Activated CD4-positive, alpha-beta memory T cell treated with anti-CD3 and anti-CD28 coated beads, Interleukin-2, amount 10 ng/mL, durations not matched to agents 7 days and 5 days (primary cell): ENCODE measurements at places on chromosomes 6 and 20. TPM values are rescaled to one million over a fixed set of nuclear protein-coding genes. Genes with fewer than 3 reads are reported as not detected.

Gene RAET1E
- total RNA-seq, result not detected

Gene COL21A1
- not detected for total RNA-seq

DNA sequence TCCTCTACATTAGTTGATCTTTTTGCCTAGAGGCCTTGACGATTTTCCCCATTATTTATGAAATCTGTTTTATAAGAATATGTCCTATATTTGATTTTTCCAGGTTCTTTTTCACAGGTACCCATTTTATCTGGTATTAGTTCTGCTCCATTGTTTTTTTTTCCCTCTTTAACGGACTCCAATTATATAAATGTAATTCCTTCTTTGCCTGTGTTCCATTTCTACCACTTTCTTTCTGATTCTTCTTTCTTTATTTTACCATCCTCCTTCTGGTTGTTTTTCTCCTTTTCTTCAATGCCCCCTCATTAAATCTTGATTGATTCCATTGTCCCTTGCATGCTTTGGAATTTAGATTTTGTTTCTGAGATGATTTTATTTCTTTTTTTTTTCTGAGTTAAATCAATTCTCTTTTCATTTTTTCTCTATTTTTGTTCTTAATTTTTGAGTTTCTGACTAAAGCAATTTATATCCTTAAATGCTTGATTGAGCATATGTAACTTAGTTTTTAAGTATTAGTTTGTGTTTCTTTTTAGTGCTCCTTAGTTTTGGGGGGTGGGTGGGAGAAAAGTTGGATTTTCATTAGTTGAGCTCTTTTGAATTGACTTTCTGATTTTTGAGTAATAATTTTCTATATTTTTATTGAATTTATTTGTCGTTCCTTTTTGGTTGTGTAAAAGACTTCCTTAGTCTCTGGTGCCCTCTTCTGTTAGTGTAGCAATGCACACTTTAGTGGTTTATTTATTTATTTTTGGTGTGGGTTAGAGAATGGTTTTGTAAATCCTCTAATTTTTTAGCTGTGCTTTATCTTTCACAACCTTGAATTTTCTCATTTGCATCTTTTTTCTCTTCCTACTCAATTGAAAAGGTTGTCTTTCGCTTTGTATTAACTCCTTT is 140.8 kb downstream of the FARS2 start:
- DNase-seq, result no peak
- H3K27me3 ChIP-seq, result no peaks in the 10 kb centered on the region
- H3K4me1 ChIP-seq, result peaks cover 10% of the 10 kb centered on the region

DNA sequence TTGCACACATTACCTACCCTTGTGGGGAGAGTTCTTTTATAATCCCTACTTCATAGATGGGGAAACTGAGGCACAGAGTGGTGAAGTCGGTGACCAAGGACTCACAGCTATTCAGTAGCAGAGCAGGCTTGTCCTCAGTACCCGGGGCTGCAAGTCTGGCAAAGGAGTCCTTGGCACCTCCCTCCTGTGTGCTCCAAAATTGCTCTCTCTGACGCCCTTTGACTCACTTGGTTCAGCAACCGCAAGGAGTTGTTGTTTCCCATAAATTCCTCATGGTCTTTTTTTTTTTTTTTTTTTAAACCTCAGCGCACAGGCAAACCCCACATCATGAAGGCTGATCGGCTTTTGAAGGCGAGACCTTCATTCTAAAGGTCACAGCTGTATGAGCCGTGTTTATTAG is 143.2 kb downstream of the CEBPB start:
- peaks cover 3% of the 10 kb centered on the region for H3K36me3 ChIP-seq
- H3K27me3 ChIP-seq, result peaks cover 6% of the 10 kb centered on the region

DNA sequence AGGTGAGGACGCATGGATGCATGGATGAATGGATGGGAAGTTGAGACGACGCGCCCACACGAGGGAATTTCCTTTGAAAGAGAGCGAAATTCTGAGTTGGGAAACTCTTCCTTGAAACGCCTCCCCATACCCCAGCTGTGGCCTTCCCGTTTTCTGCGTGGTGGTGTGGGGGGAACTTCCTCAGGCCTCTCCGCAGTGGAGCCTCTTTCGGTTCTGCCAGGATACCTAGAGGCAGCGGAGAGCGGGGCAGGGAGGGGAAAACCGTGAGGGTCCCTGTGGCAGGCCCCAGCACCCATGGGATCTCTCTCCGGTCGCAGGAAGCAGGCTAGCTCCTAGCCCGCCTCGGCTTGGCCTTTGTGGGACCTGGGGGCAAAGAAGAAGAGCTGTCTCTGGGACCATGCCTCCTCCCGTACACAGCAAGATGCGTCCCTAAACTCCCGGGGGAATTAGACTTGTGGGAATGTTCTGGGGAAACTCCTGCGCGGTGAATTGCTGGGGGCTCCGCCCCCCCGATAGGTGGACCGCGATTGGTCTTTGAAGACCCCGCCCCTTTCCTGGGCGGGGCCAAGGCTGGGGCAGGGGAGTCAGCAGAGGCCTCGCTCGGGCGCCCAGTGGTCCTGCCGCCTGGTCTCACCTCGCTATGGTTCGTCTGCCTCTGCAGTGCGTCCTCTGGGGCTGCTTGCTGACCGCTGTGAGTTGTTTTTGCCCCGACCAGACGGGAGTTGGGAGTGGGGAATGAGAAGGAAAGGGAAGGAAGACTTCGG is at the start of gene CD40:
CD40 (plus strand) TSS at position 611 of the 764 bp plus-strand sequence; CDS start at position 641, 30 bp downstream.
- peak; percentile 57 for DNase-seq
- H3K36me3 ChIP-seq, result no peaks in the 10 kb centered on the region
- H3K27me3 ChIP-seq, result peaks cover 32% of the 10 kb centered on the region

Gene VNN1
- total RNA-seq, result not detected

Gene MEI4
- not detected for total RNA-seq

DNA sequence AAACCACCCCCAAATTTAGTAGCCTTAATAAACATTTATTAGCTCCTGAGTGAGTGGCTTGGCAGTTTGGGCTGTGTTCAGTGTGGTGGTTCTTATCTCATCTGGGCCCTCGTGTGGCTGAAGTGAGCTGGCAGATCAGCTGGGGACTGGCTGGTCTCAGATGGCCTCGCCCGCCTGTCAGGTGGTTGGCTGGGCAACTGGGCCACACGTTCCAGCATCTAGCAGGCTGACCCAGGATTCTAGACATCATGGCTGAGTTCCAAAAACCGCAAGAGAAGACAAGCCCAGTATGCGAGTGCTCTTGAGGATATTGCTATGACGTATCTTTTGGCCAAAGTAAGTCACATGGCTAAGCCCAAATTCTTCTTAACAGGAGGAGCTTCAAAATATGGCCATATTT is 28.9 kb downstream of the EIF2S2 start:
- H3K27me3 ChIP-seq, result no peaks in the 10 kb centered on the region
- peaks cover 51% of the 10 kb centered on the region for H3K36me3 ChIP-seq
- no peak for DNase-seq
- H3K27ac ChIP-seq, result no peak overlapping the region
- peaks cover 3% of the 10 kb centered on the region for H3K4me1 ChIP-seq
- no peak overlapping the region for H3K4me3 ChIP-seq

DNA sequence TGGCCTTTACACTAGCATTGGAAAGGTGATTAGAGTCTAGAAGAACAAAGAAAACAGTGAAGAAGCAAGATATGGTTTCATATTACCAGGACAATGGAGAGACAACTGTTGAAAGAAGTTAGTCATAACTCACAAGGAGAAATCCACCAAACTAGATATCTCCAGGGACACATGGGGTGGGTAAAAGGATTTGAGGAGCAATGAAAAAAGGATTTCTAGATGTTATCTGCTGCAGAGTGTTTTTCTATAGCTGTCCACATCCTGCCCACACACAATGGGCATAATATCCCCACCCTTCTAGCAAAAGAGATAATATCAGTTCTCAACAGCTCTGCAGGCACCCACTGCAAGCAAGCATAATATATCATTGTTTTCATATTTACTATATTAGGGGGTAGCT is 303.1 kb downstream of the HAO1 start:
- no peak for DNase-seq
- no peak overlapping the region for H3K27ac ChIP-seq
- H3K36me3 ChIP-seq, result no peaks in the 10 kb centered on the region
- no peaks in the 10 kb centered on the region for H3K4me1 ChIP-seq
- no peak overlapping the region for H3K4me3 ChIP-seq

GRCh38 chr20:52880997-52881396 is 91.2 kb upstream of the TSHZ2 start:
- no peaks in the 10 kb centered on the region for H3K4me1 ChIP-seq
- H3K4me3 ChIP-seq, result no peak overlapping the region
- H3K27ac ChIP-seq, result no peak overlapping the region
- no peak for DNase-seq
- H3K36me3 ChIP-seq, result no peaks in the 10 kb centered on the region
- H3K27me3 ChIP-seq, result no peaks in the 10 kb centered on the region

DNA sequence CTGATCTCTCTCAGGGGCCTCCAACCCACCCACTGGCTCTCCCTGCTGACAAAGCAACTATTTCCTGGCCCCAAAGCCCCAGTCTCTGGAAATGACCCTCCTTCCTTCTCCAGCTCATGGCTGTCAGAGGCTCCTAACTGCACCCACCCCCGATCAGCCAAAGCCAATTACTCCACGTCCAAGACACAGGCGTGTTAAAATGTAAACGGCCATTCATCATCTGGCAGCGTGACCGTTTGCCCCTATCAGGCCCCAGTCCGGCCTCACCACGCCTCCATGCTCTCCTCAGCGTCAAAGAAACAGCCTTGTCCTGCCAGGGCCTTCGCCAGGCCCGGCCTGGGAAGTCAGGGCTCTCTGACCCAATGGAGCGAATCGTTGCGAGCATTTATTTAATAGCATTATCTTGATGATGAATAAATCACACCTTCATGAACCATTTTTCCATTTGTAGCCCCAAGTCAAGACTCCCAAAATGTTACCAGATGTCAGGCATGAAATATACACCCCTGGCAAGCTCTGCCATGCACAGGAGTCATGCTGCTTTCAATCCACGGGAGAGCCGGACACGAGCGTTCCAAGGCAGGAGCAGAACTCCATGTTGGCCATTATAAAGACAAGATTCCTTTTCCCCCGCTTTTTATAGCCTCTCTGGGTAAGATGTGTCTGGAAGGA is 17.7 kb downstream of the RIPOR3 start:
- no peak for DNase-seq
- peaks cover 2% of the 10 kb centered on the region for H3K27me3 ChIP-seq
- H3K4me3 ChIP-seq, result no peak overlapping the region
- H3K36me3 ChIP-seq, result no peaks in the 10 kb centered on the region
- no peak overlapping the region for H3K27ac ChIP-seq

Gene LPA
- not detected for total RNA-seq

- DNase-seq, result no peak
- no peak overlapping the region for H3K4me3 ChIP-seq
- no peaks in the 10 kb centered on the region for H3K27me3 ChIP-seq
- H3K4me1 ChIP-seq, result peaks cover 10% of the 10 kb centered on the region
- no peaks in the 10 kb centered on the region for H3K36me3 ChIP-seq
These were observed 6.3 kb upstream of the GTF3C6 start for GRCh38 chr6:110951986-110952794.

Gene MAFB
- 0.33 TPM for total RNA-seq

Gene PACSIN1
- 1.8 TPM for total RNA-seq

Gene MTO1
- 66.4 TPM for total RNA-seq

DNA sequence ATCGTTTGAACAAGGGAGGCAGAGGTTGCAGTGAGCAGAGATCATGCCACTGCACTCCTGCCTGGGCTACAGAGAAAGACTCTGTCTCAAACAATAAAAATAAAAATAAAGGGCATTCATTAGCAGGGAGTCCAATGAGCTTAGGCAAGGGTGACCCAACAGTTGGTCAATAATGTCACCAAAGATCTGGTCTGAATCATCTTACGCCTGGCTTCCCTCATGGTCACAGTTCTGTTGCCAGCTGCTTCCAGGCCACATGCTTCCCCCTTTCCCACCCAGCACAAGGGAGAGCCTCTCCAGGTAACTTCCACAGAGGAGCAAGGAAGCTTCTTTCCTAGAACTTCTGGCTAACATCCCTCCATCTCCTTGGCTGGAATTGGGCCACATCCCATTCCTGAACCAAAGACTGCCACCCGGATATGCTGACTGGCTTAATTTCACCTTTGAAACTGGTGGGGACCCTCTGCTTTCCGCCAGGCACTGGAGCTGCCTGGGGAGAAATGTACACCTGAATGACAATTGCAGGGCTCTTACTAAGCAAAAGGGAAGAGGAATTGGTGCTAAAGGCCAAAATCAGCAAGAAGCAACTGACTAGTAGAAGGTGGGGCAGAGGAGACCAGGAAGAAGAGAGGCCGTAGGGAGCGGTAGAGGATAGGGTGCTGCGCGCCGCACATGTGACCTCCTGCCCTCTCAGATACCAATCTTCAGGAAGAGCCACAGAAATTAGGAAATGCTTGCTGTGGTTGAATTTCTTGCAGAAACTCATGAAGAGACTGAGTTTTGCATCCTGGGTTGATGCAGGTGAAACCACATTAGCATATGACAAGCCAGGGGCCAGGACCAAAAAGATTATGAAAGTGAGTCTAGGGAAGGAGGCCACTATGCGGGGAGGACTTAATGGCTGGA is 8.3 kb upstream of the SCML4 start:
- H3K27me3 ChIP-seq, result peaks cover 2% of the 10 kb centered on the region
- H3K36me3 ChIP-seq, result no peaks in the 10 kb centered on the region
- no peak overlapping the region for H3K4me3 ChIP-seq
- DNase-seq, result no peak

- no peaks in the 10 kb centered on the region for H3K4me1 ChIP-seq
- H3K27ac ChIP-seq, result no peak overlapping the region
- no peaks in the 10 kb centered on the region for H3K36me3 ChIP-seq
- no peaks in the 10 kb centered on the region for H3K27me3 ChIP-seq
- H3K4me3 ChIP-seq, result no peak overlapping the region
- no peak for DNase-seq
These were observed 2.8 kb downstream of the CCN5 start for GRCh38 chr20:44717986-44718385.

- H3K4me1 ChIP-seq, result peaks cover 48% of the 10 kb centered on the region
- no peak overlapping the region for H3K27ac ChIP-seq
- no peaks in the 10 kb centered on the region for H3K27me3 ChIP-seq
- no peak overlapping the region for H3K4me3 ChIP-seq
These were observed 53.5 kb downstream of the RAB44 start for GRCh38 chr6:36751091-36751490.

Gene MRPL2
- 46.8 TPM for total RNA-seq

- DNase-seq, result no peak
- H3K4me3 ChIP-seq, result no peak overlapping the region
- no peak overlapping the region for H3K27ac ChIP-seq
- peaks cover 28% of the 10 kb centered on the region for H3K4me1 ChIP-seq
These were observed 157.9 kb downstream of the LY86 start for GRCh38 chr6:6746333-6746969.

Gene HAO1
- not detected for total RNA-seq

Gene WFDC12
- total RNA-seq, result not detected

- no peak for DNase-seq
- H3K27ac ChIP-seq, result no peak overlapping the region
- no peaks in the 10 kb centered on the region for H3K36me3 ChIP-seq
- H3K4me3 ChIP-seq, result no peak overlapping the region
- no peaks in the 10 kb centered on the region for H3K27me3 ChIP-seq
These were observed 82.2 kb upstream of the SALL4 start for GRCh38 chr20:51884561-51884960.

Gene SLC17A2
- total RNA-seq, result not detected

Gene RIPPLY2
- not detected for total RNA-seq
